ENCODE measurements at places on chromosomes 3 and 15.
A peak's percentile ranks its signal among the peaks of the same experiment; 100 is the strongest.

DNA sequence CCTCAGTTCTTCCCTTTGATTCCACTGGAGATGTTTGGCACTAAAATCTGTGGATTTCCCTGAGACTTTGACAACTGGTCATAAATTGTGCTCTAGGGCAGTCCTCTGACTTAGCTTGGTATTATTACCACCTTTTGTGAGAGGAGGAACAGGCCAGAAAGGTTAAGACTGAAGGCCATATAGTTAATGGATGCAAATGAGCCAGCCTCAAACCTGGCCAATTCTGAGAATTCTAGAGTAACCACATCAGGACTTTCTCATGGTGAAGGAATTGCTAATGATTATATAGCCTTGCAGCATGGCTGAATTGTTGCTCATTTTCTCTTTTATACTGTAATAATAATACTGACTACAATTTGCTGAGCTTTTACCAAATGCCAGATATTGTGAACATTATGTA is 162.5 kb downstream of the CADPS start:
- no peak for DNase-seq

- DNase-seq = no peak
Measured at GRCh38 chr3:113496924-113497323, 18.0 kb downstream of the SPICE1 start.

DNA sequence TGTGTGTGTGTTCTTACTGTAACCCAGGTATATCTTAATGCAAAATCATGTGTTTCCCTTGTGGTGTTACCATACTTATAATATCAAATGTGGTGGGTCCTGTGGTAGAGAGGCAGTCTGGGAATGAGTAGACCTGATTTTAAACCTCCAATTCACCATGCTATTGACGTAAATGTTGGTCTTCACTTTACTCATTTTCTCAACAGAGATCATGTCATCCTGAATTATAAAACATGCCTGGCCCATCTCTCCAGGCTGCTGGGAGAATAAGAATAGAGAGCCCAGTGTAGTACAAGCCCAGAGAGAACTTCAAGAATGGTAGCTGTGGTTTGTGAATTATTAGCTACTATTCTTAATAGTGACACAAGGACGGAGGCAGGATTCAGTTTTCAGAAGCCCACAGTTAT is 88.1 kb downstream of the MBNL1 start:
- peak; percentile 8 for DNase-seq

DNA sequence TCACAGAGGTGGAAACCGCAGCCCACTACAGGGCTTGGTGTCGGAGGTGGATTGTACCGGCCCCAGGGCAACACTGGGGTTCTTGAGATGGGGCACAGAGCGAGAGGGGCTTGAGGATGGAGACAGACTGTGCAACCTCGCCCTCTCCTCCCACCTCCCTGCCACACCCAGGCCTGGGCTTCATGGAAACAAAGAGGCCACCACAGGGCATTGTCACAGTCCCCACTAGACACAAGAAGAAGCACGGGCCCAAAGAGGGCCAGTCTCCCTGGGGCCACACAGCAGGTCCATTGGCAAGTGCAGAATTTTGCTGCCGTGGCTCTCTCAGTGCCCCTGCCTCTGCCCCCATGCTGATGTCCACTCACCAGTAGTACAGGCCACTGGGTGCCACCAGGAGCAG is 4.1 kb upstream of the CALML4 start:
- DNase-seq = no peak

- peak; percentile 9 for DNase-seq
Measured at GRCh38 chr3:143855183-143855582, 6.9 kb upstream of the SLC9A9 start.

Measured in central memory CD4-positive, alpha-beta T cell (primary cell).